ENCODE measurements at places on chromosomes 11 and 22. TPM values are rescaled to one million over a fixed set of nuclear protein-coding genes. Genes with fewer than 3 reads are reported as not detected.

DNA sequence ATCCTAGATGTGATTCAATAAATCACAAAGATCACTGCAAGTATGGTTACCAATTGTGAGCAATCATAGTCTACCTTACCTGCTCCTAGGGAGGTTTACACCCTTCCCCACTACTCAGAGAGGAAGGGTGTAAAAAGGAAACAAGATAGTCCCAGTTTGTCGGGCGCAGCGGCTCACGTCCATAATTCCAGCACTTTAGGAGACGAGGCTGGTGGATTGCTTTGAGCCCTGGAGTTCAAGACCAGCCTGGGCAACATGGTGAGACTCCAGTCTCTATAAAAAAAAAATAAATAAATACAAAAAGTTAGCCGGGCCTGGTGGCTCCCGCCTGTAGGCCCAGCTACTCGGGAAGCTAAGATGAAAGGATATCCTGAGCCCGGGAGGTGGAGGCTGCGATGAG lies 962 bp upstream of the AMBRA1 start:
- H3K4me3 ChIP-seq, result peak overlapping the region; percentile 79
- no peaks in the 10 kb centered on the region for H3K36me3 ChIP-seq
- DNase-seq, result no peak
- H3K27me3 ChIP-seq, result no peaks in the 10 kb centered on the region

- H3K27ac ChIP-seq, result no peak overlapping the region
- H3K27me3 ChIP-seq, result no peaks in the 10 kb centered on the region
- H3K4me1 ChIP-seq, result peaks cover 11% of the 10 kb centered on the region
These were observed 14.9 kb downstream of the SERPIND1 start for GRCh38 chr22:20788627-20789344.

DNA sequence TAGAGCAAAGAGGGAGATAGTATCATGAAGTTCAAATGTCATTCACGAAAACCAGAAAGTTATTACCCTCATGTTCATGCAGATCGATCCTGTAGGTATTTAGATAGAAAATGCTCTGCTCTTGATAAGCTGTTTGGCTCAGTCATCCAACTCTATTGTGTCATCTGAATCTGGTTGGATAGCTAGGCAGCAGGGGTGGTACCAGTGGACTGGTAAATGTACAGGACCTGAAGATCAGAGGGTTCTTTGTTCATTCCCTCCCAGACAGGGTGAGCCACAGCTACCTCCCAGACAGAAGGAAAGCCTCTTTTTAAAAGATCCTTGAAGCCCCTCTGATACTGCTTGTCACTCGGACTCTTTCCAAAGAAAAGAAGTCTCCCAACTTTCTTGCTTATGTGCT lies 29.8 kb upstream of the DRD2 start:
- no peak overlapping the region for H3K27ac ChIP-seq
- peak; percentile 42 for DNase-seq
- no peaks in the 10 kb centered on the region for H3K36me3 ChIP-seq
- no peak overlapping the region for H3K4me3 ChIP-seq

DNA sequence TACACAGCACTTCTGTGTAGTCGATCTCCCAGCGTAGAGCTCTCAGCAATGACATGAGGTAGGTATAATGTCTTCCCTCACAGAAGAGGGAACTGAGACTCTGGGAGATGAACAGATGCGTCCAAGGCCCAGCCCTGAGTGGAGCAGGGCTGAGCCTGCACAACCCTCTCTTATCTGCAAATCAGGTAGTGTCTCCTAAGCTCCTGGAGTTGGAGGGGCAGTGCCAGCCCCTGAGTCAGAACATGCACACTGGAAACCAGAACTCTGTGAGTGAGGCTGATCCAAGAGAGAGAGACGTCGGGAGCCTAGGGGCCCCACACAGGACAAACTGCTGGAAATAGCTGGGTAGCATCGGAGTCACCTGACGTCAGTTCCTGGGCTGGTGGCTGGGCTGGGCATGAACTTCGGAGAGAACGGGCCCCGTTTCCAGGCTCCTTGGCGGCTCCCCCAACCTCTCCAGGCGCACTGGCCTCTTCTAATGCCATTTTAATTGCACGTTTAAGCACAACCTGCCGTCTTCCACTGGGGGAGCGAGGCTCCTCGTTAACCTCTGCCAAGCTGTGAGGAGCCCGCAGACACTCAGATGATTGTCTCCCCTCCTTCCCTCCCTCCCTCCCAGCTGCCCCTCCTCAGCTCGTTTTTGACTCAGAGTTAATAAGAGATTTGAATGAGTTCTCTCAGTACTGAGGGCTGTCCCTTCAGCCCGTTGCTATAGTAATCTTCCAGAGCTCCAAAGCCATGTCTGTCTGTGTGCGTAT lies 191.2 kb upstream of the TBCEL start:
- no peaks in the 10 kb centered on the region for H3K36me3 ChIP-seq
- no peak overlapping the region for H3K27ac ChIP-seq
- peaks cover 9% of the 10 kb centered on the region for H3K4me1 ChIP-seq
- H3K27me3 ChIP-seq, result no peaks in the 10 kb centered on the region

DNA sequence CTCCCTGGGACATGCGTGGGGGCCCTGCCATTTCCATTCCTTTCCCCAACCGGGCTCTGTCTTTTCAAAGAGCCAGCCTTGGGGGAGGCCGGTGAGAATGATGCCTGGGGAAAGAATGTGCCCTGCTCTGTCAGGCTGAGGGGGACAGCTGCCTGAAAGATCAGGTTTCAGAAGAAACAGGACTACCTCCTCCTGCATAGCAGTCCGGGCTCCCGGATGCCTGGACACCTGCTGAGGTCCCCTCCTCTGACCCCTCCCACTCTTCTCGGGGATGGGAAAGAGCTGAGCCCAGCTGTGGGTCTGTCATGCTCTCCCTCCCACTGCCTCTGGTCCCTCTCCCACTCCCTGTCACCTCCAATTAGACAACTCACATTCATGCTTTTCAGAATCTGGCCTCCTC lies 41.8 kb upstream of the CDON start:
- H3K27ac ChIP-seq, result peak overlapping the region; percentile 93
- H3K27me3 ChIP-seq, result no peaks in the 10 kb centered on the region
- no peaks in the 10 kb centered on the region for H3K36me3 ChIP-seq
- peak overlapping the region; percentile 60 for H3K4me3 ChIP-seq

DNA sequence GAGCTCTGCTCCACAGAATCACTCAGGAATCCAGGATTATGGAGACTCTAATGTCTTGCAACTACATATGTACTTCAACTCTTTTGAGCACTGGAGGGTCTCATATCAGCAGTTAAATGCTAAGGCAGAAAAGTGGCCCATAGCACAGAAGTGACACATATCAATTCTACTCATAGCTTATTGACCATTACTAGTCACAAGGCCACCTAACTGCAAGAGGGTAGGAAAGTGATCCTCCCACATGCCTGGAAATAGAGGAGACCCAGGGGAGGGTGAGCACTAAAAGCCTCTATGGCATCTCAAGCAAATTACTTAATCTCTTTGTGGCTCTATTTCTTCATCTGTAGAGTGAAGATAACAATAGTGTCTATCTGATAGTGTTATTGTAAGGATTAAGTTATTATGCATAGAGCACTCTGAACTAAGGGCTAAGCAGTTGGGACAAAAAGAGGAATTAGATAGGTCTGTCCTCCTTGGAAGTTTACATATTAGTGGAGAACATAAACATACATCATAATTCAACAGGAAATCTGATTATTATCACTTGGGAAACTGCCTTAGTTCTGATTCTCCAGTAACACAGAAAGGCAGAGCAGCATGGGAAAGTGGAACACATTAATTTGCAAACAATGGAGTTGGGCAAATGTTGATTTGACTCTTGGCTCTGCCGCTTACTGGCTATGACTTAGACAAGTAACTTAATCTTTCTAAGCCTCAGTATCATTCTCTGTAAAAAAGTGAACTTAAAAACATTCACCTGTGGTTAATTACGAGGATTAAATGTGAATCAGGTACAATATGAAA lies 25.1 kb upstream of the USP47 start:
- no peak overlapping the region for H3K27ac ChIP-seq
- no peak for DNase-seq
- no peaks in the 10 kb centered on the region for H3K4me1 ChIP-seq
- no peaks in the 10 kb centered on the region for H3K27me3 ChIP-seq
- no peak overlapping the region for H3K4me3 ChIP-seq

GRCh38 chr22:30252411-30253204 lies 6.0 kb upstream of the LIF start:
- DNase-seq, result no peak
- H3K36me3 ChIP-seq, result no peaks in the 10 kb centered on the region
- peaks cover 6% of the 10 kb centered on the region for H3K4me1 ChIP-seq

DNA sequence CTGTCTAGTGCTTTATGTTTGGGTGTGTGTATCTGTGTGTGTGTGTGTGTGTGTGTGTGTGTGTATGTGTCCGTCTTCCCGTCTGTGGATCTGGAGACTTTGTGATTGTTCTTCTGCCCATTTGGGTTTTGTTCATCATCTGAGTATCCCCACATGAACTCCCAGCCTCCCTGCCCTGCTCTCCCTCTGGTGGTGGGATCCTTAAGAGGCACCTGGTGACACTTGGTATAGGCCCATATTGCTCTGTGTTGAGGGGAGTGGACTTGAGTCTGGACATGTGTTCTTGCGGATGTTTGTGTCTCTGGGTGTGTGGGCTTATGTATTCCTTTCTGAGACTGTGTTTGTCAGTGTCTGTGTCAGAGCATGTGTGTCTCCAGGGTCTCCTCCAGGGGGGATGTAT lies 15.3 kb downstream of the RCOR2 start:
- peak; percentile 58 for DNase-seq
- no peaks in the 10 kb centered on the region for H3K4me1 ChIP-seq
- peaks cover 10% of the 10 kb centered on the region for H3K36me3 ChIP-seq
- no peaks in the 10 kb centered on the region for H3K27me3 ChIP-seq
- H3K4me3 ChIP-seq, result no peak overlapping the region

DNA sequence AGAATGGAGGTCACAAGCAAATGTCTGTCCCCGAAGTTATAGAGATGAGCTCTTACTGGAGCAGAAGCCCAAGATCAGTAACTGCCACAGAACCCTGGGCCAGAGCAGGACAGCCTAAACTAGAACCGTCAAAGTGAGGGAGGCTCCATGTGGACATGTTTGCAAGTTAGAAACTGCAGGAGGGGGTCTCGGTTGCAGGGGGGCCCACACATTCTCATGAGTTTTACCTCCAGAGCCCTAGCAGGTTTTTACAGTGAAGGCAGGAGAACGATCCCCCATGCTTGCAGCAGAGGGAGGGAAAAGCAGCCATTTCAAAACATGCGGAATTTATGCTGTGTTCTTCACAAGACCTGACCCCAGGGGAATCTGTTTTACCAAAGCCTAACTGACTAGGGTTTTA lies 133.5 kb upstream of the B3GAT1 start:
- no peak for DNase-seq
- no peaks in the 10 kb centered on the region for H3K36me3 ChIP-seq
- H3K4me3 ChIP-seq, result no peak overlapping the region
- H3K27ac ChIP-seq, result no peak overlapping the region

DNA sequence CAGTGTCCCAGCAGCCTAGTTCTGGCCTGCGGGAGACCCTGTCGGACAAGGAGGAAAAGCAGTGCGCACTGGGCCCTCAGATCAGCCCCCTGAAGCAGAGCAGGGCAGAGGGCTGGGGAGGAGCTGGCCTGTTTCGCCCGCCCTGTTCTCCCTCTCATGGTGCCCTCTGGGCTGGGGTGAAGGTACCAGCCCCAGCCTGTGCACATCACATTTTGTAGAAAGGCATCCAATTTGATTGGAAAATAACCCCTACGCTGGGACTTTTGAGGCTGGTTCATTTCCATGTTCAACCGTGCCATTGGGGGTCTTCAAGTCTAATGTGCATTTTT lies 832 bp upstream of the NAP1L4 start:
- DNase-seq, result peak; percentile 72
- peak overlapping the region; percentile 84 for H3K4me3 ChIP-seq
- peak overlapping the region; percentile 69 for H3K27ac ChIP-seq
- H3K36me3 ChIP-seq, result peaks cover 19% of the 10 kb centered on the region
- no peaks in the 10 kb centered on the region for H3K27me3 ChIP-seq

DNA sequence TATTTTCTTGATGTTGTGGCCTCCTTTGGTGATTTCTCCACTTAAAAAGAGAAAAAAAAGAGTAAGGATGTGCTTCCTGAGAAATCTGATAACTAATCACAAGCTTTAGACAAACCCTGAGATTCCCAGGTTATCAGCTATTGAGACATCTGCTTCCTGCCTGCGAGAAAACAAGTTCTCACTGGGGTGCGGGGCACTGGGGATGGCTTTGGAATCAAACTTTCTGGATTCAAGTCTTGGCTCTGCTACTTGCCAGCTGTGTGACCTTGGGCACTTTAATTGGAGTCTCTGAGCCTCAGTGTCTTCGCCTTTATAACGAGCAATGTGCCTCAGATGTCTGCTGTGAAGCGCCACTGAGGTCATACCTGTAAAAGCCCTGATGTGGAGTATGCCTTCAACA lies 152.5 kb upstream of the NAV2 start:
- H3K27me3 ChIP-seq, result no peaks in the 10 kb centered on the region
- no peak overlapping the region for H3K4me3 ChIP-seq
- H3K4me1 ChIP-seq, result no peaks in the 10 kb centered on the region
- no peak for DNase-seq
- no peak overlapping the region for H3K27ac ChIP-seq

DNA sequence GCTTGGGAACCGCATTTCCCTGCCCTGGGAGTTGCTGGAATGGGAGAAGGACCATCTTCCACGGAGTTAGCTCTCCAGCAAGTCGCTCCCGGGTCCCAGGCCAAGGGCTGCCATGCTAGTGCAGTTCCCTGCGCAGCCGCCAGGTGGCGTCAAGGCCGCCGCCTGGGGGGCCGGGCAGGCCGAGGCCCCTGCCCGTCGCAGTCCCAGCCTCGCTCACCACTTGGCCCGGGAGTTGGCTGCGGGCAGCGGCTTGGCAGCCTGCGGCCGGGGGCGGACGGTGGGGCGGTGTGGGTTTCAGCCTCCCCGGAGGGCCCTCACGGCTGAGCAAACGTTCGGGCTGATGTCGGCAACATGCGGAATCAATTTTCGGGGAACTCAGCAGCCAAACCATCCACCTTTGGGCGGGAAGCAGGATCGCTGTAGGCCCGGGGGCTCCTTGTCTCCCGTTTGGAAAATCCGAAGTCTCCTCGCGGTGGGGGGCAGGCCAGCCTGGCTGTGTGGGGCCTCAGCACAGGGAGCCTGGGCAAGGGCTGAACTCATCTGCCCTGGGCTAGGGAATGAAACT lies 415.1 kb downstream of the SOX6 start:
- no peaks in the 10 kb centered on the region for H3K4me1 ChIP-seq
- H3K27ac ChIP-seq, result no peak overlapping the region
- no peaks in the 10 kb centered on the region for H3K36me3 ChIP-seq
- H3K27me3 ChIP-seq, result no peaks in the 10 kb centered on the region
- H3K4me3 ChIP-seq, result no peak overlapping the region

DNA sequence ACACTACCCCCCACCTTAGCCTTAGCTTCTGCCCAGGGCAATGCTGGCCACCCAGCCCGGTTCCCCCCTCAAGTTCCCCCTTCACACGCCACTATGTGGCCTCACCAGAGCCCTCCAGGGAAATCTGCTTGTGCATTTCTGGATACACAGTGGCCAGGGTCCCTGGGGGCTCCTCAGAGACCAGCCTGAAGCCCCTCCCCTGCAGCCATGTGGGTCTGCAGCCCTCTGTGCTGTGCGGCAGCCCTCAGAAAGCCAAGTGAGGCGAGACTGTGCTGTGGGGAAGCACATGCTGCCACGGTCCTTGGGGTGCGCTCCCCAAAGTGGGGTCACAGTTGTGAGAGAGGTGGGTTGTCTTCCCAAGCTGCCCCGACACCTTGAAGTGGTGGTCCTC lies 2.1 kb upstream of the PLXNB2 start:
- H3K36me3 ChIP-seq, result no peaks in the 10 kb centered on the region
- no peak for DNase-seq
- H3K27ac ChIP-seq, result no peak overlapping the region
- H3K27me3 ChIP-seq, result no peaks in the 10 kb centered on the region
- H3K4me1 ChIP-seq, result peaks cover 55% of the 10 kb centered on the region
- H3K4me3 ChIP-seq, result no peak overlapping the region

The GRIK4 gene
- not detected for total RNA-seq

The PGA4 gene
- not detected for total RNA-seq

The OR51B2 gene
- not detected for total RNA-seq

The RASSF10 gene
- not detected for total RNA-seq

The ZBED4 gene
- total RNA-seq, result 22.9 TPM

The SRPRA gene
- total RNA-seq, result 58.4 TPM

Measured in Karpas-422 (cell line).